ENCODE measurements at places on chromosomes 1 and 21.

GRCh38 chr1:92240034-92240433, 22.3 kb downstream of the C1orf146 start:
- DNase-seq = no peak

DNA sequence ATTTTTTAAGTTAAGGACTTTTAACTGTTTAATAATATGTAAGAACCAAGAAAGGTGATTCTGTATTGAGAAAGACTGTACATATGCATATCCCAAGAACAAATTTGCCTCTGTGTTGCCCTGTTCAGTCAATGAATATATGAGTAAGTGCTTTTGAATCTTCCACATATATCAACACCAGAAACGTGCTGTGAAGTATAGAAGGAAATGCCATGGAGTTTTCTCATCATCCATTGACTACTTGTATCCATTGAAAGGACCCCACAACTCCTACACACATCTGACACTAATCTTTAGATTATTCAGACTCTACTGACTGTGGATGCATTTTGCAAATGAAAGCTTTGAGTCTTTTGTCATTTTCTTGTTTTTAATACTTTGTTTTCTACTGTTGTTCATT, 366.9 kb downstream of the S1PR1 start:
- no peak for DNase-seq

- no peak for DNase-seq
Measured at GRCh38 chr21:38813143-38813542, 7.4 kb downstream of the ETS2 start.

GRCh38 chr1:154748405-154748775, 121.7 kb downstream of the KCNN3 start:
- no peak for DNase-seq

GRCh38 chr1:209768354-209768774, 12.5 kb downstream of the TRAF3IP3 start:
- DNase-seq = peak; percentile 52
